Left renal cortex interstitium (tissue), 4 donors: ENCODE measurements at places on chromosomes 6 and 20.

GRCh38 chr20:46708172-46708860 lies 1.1 kb upstream of the SLC2A10 start:
- no peak for DNase-seq

DNA sequence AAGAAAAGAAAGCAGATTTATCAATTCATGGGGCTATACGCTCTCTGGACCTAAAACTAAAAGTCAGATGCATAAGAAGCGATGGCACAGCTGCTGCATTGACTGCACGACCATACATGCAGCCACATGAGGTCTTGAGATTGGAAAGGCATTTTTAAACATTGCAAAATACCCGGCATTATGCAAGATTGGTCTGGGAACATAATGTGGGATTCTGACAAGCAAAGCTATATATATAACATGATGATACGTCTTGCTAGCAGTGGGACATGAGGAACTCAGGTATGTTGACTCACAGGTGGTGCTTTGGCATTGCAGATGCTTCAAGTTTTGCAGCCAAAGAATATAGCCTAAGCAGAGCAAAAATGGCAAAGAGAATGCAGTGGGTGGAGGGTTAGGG lies 55.1 kb downstream of the SAMD3 start:
- no peak for DNase-seq

DNA sequence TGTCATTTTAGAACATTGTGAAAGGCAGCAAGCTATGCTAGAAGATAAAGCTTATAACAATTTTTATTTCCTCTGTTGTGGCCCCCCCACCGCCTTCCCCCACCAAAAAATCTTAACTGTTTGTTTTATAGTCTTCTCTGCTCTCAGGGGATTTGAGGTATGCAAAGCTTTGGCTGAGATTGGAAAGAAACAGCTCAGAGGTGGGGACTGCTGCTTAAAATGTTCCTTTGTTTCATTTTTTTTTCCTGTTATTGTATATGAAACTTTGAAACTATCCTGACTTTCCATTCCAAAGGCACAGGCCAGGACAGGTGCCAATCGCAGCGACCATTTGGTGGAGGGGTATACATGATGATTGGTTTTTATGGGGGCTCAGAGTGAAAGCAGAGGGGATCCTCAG lies 114.7 kb upstream of the PHACTR1 start:
- DNase-seq = no peak

DNA sequence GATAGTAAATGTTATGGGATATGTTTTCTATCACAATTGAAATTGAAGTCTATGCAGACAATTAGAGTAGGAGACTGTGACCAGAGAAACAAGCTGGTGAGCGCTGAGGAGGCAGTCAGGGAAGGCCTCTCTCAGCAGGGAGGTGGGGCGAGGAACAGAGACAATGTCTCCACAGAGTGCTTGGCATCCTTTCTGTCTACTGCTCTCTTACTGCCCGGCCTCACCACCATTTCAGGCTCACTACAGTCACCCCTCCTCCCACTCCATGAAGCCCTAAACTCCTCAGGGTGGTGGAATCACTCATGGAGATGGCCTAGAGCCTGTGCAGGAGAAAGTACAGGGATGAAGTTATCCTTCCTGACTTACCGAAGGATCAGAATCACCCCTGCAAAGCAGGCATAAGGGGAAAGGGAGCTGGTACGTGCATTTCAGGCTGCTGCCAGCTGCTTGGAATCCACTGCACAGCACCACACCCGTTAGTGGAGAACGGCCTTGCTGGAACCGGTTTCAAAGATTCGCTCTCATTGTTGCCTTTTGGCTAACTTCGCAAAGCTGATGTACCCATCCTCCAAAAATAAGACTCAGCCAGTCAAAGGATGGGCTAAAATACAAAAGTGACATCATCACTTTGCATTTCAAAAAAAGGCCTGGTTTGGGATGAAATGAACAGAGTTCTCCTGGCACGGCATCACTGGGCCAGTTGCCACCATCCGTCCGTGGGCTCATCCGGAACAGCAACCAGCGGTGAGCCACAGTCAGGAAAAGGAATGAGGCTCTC lies 67.3 kb downstream of the SLC22A23 start:
- DNase-seq = no peak

DNA sequence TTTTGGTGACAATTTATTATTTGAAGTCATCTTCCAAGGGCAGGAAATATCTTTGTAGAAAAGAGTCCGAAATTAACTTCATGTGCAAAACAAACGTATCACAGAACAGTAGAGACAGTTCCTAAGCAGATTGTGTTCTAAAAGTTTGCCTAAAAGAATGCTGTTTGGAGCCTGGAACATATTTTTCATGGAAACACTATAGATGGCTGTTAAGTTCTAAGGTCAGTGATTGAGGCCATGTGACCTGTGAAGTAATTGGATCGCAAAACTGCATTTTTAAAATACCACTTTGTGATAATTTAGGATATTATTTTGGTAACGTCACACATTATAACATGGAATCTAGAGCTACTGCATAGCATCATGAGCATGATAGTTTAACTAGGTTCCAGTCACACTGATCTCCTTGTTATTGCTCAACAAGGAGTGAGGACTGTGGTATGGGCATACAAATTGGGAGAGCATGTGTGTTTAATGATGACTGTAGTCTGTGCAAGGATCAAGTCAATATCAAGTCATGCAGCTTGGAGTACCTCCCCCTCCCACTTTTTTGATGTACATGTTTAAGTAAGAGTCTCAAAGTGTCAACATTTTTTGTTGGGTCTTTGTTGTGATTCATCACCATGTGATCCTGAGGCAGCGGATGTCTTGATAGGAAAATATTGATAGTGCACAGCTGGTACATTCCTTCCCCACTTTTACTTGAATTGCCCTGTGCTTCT lies 609.3 kb upstream of the CITED2 start:
- no peak for DNase-seq

GRCh38 chr6:18055714-18056382 lies 66.6 kb downstream of the NHLRC1 start:
- DNase-seq = no peak

- peak; percentile 77 for DNase-seq
These were observed 4.2 kb downstream of the AKIRIN2 start for GRCh38 chr6:87697581-87698546.

DNA sequence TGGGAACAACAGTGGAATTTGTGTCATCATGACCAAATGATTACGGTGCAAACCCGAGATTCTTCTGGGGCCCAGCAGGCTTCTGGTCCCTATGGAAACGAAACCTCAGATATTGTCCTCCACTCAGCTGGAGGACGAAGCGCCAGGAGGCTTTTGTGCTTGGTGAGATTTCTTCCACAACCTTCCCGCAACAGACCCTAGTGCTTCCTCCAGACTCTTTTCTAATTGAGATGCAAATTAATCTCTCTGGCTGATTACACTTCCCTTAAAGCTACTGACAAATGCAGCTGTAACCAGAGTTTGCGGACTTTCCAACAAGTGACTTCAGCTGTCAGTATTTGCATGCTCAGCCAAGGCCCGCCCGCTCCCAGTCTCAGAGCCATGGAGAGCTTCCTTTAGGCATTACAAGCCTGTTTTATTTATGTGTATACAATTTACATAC lies 96.0 kb downstream of the INSM1 start:
- no peak for DNase-seq

GRCh38 chr6:149114167-149114566 lies 203.3 kb upstream of the TAB2 start:
- DNase-seq = no peak

DNA sequence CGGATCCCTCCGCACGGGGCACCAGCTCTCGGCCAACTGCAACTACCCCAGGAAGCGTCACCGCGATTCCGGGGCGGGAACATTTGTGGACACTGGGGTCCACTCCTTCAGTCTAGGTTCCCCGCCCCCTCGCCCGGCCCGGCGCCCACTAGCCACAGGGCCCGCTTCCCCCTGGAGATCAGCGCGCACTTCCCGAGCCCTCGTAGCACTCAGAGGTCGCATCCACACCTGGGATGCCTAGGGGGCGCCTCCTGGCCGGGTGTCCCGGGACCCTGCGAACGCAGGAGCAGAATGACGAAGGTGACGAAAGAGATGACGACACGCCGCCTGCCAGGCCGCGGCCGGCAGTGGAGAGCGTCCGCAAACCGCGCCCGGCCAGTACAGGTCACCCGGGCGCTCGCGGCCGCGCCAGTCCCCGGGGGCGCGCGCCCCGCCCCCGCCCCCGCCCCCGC lies 309 bp upstream of the AIG1 start:
- peak; percentile 69 for DNase-seq

DNA sequence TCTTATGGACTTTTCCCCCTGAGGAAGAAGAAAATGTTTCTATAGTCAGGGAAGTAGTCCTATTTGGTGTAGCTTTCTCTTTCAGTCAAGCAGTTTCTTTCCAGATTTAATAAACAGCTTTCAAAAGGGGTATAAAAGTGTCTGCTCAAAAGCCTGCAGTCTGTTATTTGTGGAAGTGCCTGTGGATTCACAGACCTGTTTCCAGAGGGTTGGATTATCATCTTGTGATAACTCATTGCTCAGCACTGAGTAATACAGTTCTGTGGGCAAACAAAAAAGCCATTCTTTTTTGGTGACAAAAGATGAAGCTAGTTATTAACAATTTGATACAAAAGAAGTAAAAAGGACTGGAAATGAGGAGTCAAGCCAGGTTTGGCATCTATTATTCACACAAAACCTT lies 358.2 kb upstream of the ID4 start:
- no peak for DNase-seq

DNA sequence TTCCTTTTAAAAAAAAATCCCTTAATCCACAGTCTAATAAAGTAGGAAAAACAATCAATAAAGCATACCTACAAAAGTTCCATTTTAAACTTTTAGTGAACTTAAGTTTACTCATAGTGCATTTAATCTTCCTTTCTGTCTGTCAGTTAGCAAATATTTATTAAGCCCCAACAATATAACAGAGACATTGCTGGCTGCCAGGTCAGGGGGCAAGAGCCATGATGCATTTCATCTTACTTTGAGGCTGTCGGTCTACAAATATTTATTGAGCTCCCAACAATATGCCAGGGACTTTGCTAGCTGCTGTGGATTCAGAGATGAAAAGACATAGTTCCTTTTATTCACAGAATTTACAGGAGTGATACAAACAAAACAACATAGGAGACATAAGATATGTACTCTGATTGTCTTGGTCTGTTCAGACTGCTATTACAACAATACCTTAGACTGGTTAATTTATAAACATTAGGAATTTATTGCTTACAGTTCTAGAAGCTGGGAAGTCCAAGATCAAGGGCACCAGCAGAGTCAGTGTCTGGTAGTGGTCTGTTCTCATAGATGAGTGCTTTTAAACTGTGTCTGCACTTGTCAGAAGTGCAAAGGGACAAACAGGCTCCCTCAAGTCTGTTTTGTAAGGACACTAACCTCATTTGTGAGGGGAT lies 118.6 kb downstream of the PLCB1 start:
- DNase-seq = no peak

DNA sequence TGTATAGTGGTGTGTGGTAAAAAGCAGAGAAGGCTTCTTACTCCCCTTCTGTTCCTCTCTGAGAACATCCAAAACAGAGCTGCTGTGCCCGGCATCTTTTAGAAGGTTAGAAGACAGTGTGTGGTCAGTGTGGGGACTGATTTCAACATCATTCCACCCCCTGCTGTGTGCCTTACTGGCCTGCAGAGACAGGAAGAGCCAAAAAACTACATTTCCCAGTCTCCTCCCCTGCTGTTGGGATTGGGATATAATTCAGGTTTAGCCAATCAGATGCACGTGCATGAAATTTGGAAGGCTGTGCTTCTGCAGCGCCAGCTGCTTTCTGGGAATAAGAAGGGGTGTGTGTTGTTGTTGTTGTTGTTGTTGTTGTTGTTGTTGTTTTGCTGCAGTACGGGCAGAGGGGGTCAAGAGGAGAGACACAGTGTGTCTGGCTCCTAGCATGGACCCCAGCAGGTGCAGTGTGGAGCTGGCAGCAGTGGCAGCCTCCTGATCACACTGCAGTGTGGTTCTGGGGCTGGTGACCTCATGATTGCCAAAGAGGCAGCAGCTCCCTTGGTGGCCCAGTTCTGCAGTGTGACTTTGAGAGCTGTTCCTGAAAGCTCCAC lies 74.7 kb downstream of the MRPL14 start:
- no peak for DNase-seq

DNA sequence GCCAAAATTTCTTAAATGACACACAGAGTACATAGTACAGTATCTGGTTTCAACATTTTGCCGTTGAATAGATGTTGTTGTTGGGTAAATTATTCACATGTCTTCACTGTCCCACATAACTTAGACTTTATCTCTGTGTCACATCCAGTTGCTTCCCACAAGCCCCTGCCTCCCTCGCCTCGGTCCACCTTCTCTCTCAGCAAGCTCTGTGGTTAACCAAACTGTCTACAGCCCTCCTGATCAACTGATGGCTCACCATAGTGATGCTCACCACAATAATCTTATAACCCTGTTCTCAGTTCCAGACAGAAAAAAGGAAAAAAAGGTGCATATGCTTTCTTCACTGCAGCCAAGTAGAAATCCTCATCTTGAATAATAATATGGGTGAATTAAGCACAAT lies 23.0 kb downstream of the IL17F start:
- DNase-seq = no peak

DNA sequence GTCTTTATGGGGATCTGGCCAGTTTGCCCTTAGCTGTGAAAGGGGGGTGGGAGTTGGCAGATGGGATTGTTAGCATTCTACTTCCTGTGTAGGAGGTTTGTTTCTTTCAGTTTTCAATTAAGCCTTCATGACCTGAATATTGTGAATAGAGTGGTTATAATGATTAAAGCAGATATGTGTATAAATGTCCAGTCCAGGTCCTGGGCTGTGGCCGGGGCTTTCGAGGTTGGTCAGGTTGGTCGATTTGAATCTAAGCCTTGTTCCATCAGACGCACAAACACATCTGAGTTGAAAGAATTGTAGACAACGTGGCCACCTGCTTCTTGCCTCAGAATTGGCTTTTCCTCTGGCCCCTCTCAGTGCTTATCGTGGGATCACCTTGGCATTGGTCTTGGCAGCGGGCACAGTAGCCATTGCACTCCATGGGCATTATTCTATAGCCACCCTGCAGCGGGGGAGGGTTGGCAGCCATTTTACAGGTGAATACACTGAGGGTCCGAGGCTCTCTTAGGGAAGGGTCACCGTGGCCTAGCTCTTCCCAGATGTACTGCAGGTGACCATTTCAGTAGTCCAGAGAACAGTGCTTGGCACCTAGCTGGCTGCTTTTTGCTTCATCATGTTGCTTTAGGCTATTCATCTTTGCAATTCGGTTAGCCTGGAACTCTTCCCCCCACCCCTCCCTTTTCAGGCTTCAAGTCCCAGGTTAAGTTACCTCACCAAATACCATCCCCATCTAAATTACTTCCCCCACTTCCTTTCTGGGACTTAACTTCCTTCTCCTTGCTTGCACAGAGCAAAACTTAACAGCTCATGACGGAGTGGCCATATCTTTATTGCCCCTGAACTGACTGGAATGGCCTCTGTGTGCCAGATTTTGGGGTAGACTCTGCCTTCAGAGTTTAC lies 1.1 kb downstream of the RNF114 start:
- DNase-seq = no peak

- no peak for DNase-seq
These were observed 162.8 kb downstream of the BTBD9 start for GRCh38 chr6:38476888-38477287.
